ENCODE measurements at places on chromosomes 5 and 9. TPM values are rescaled to one million over a fixed set of nuclear protein-coding genes. Genes with fewer than 3 reads are reported as not detected.
A peak's percentile ranks its signal among the peaks of the same experiment; 100 is the strongest.

QRFP gene
- polyA plus RNA-seq = not detected

AIF1L gene
- polyA plus RNA-seq = not detected

ACTBL2 gene
- polyA plus RNA-seq = not detected

HAVCR1 gene
- polyA plus RNA-seq = not detected

HTR4 gene
- not detected for polyA plus RNA-seq

GARNL3 gene
- 3.1 TPM for polyA plus RNA-seq

SCGB3A2 gene
- not detected for polyA plus RNA-seq

PIP5KL1 gene
- 0.73 TPM for polyA plus RNA-seq

VCAN gene
- 0.65 TPM for polyA plus RNA-seq

OR1J2 gene
- polyA plus RNA-seq = not detected

RNF208 gene
- polyA plus RNA-seq = not detected

CARD9 gene
- 0.16 TPM for polyA plus RNA-seq

ORM2 gene
- not detected for polyA plus RNA-seq

GRCh38 chr9:133167769-133168168 lies 4.1 kb upstream of the GBGT1 start:
- DNase-seq = no peak

GRCh38 chr9:133035669-133036068 lies 4.9 kb downstream of the GTF3C5 start:
- DNase-seq = no peak

- no peak for DNase-seq
These were observed 158.4 kb downstream of the COL23A1 start for GRCh38 chr5:178431782-178432165.

GRCh38 chr5:60101573-60101972 lies 208.0 kb upstream of the PDE4D start:
- DNase-seq = no peak

- no peak for DNase-seq
These were observed 1.1 kb downstream of the MAMDC2 start for GRCh38 chr9:70044490-70045307.

- no peak for DNase-seq
These were observed 431 bp downstream of the FASTKD3 start for GRCh38 chr5:7868427-7868772.

DNA sequence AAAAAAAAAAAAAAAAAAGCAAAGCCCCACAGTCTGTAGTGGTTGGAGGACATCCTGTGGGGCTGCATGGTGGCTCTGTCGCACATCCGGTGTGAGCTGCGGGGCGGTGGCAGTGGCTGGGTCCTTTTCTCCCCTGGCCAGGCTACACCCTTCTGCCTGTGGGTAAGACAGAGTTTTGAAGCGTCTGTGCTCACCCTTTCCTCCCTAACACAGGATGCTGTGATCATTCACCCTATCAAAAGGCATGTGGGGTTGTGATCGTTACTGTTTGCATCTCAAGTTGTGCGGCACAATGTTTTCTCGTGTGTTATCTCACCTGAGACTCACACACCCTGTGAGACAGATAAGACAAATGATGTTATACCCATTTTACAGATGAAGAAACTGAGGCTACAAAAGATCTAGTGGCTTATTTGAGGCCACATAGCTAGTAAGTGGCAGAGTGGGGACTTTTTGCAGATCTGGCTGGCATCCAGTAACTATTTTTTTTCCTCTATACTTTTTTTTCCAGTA lies 17.5 kb downstream of the IRF1 start:
- peak; percentile 91 for DNase-seq

DNA sequence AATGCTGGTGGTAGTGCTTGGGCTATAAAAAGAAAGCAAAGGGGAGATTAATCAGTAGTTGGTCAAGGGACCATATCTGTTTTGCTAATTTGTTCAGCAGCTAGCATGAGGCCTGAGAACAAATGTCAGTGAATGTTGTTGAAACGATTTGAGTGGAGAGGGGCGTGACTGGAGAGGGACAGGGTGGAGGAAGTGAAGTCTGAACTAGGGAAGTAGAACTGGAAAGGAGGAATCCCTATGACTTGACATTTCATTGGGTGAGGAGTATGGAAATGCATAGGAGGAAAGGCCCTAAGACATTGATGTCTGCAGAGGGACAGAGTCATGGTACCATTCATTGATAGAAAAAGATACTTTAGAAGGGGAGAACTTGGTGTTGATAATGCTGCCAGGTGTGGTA lies 19.7 kb downstream of the TLE4 start:
- no peak for DNase-seq

DNA sequence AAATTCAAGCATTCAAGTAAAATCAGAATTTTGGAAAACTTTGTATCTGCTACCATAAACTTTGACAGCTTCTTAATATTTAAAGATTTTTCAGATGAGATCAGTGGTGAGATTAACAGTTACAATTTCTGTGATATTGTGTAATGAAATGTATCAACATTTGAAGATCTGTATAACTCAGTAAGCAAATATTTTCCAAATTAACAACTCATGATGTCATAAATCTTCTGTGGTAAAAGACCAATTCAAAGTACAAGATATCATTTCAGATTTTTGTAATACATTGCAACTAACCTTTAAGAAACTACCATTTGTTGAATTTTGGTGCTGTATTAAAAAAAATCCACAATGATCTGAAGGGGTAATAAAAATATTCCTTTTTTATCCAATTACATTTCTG lies 352.2 kb downstream of the KIAA0825 start:
- DNase-seq = no peak

GRCh38 chr9:33263131-33264002 lies 1.1 kb downstream of the BAG1 start:
- no peak for DNase-seq

GRCh38 chr5:116571568-116572349 lies 2.9 kb downstream of the SEMA6A start:
- no peak for DNase-seq

DNA sequence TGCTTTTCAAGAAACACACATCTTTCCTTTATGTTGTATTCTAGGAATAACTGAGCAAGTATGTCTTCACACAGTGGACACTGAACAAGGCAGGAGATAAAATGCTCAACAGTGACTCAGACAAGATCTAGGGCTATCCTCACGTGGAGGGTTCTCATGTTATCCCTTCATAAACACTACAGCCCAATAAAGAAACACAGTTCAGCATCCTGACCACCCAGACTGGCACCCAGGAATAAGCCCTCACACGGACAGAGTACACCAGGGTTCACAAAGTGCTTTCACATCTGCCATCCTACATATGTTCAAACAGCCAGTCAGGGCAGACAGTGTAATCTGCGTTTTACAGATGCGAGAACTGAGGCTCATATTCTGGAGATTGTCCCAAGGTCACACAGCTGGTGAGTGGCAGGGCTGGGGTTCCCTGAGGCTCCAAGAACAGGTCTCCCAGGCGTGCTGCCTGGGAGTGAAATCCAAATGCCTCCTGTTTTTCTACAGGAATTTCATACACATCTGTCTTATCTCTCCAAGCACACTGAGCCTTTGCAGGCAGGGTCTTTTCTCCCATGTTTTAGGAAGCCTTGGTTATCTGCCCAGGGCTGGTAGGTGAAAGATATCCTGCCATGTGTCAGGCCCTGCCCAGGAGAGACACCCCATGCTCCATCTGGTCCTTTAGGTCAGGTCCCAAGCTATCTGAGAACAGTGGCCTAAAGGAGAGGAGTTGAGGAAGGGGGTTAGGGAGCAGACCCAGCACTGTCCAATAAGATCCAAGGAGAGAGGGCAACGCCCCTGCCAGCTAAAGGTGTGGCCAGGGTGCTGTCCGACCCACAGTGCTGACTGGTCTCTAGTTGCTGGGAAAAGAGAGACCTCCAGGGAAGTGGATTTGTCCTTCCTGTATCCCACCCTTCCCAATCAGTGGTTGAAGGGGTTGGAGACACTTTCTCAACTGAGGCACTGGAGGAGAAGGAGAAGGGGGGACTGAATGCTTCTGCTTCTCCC lies 47.9 kb upstream of the XPA start:
- DNase-seq = no peak

GRCh38 chr5:116361171-116361967 lies 213.3 kb downstream of the SEMA6A start:
- no peak for DNase-seq

GRCh38 chr9:135641745-135642144 lies 2.4 kb upstream of the GLT6D1 start:
- no peak for DNase-seq

DNA sequence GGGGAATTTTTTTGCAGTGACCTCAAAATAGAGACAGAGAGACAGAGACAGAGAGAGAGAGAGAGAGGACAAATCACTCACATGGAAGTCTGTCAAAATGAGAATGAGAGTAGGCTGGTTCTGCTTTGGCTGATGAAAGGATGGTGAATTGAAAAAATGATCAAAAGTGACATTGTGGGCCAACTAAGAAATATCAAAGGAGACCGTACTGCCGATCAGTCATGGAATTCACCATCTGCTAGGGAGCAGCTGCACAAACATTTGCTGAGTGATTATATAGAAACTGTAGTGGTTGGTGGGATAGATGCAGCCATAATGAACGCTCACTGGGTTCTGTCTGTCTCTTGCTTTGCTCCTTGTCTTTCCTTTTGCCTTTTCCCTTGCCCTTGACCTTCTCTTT lies 476.6 kb upstream of the SGCD start:
- DNase-seq = no peak

GRCh38 chr5:178389796-178390195 lies 157.2 kb upstream of the PHYKPL start:
- no peak for DNase-seq

GRCh38 chr9:5947912-5948311 lies 57.2 kb downstream of the MLANA start:
- DNase-seq = no peak
